M059J (cell line): ENCODE measurements at places on chromosomes 3 and 15. TPM values are rescaled to one million over a fixed set of nuclear protein-coding genes. Genes with fewer than 3 reads are reported as not detected.
A peak's percentile ranks its signal among the peaks of the same experiment; 100 is the strongest.

- DNase-seq = peak; percentile 100
These were observed 33.3 kb upstream of the MRPS22 start for GRCh38 chr3:139310474-139310933.

DNA sequence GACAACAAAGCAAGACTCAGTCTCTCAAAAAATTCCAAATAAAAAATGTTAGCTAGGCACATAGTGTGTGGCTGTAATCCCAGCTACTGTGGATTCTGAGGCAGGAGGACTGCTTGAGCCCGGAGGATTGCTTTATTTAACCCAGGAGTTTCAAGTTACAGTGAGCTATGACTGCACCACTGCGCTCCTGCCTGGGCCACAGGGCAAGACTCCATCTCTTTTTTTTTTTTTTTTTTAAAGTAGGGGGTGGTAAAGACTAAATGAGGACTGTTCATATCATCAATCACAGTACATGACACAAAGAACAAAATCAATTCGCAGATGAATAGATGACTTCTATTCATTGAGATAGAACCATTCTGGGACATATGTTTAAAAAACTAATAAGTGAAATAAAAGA is 48.1 kb downstream of the ACAP2 start:
- DNase-seq = peak; percentile 11

CTXN2 gene
- total RNA-seq = 0.20 TPM in 1 of 2 replicates, not detected in the other

C3orf20 gene
- not detected in 2 replicates for total RNA-seq

- DNase-seq = no peak
These were observed 120.8 kb downstream of the GMPS start for GRCh38 chr3:155991212-155991611.

ARNT2 gene
- 2.2 and 3.1 TPM in 2 replicates for total RNA-seq

MAPKBP1 gene
- 8.4 and 11.8 TPM in 2 replicates for total RNA-seq

GRCh38 chr3:24981924-24982323 is 446.1 kb upstream of the RARB start:
- peak; percentile 18 for DNase-seq

STARD9 gene
- total RNA-seq = 1.4 and 2.7 TPM in 2 replicates

UBAP1L gene
- 0.10 and 0.12 TPM in 2 replicates for total RNA-seq

- no peak for DNase-seq
These were observed 915.6 kb downstream of the TUSC7 start for GRCh38 chr3:117625174-117625573.

GRCh38 chr15:66226736-66227135 is 26.8 kb downstream of the MEGF11 start:
- DNase-seq = no peak

GRCh38 chr3:64244011-64244942 is 19.0 kb upstream of the PRICKLE2 start:
- no peak for DNase-seq

- DNase-seq = peak; percentile 62
These were observed at the start of gene GOLGA8B for GRCh38 chr15:34583399-34584329. Gene GOLGA8B, minus strand, starts transcription at chr15:34583651. Its CDS starts 47,739 bp downstream, at chr15:34535912.

GRCh38 chr15:89991312-89991711 is 9.8 kb upstream of the ZNF710 start:
- no peak for DNase-seq

GOLGA6D gene
- total RNA-seq = not detected in 2 replicates

PGBD4 gene
- 0.10 and 0.74 TPM in 2 replicates for total RNA-seq

DNA sequence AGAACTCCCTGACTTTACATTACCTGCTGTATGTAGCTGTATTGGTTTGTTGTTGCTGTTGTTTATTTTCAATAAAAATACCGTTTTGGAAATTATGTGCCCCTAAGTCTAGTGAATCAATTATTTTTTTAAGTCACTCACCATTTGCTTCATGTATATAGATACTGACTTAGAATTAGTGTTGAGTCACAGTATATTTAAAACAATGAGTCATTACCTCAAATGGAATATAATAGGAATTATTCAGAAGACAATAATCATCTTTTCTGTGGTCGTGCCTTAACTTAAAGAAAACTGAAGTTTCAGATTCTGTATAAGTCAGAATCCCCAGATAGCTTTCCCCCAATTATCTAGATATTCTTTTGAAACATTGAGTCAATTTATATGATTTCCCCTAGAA is 21.0 kb upstream of the ALDH1A2 start:
- no peak for DNase-seq

DNA sequence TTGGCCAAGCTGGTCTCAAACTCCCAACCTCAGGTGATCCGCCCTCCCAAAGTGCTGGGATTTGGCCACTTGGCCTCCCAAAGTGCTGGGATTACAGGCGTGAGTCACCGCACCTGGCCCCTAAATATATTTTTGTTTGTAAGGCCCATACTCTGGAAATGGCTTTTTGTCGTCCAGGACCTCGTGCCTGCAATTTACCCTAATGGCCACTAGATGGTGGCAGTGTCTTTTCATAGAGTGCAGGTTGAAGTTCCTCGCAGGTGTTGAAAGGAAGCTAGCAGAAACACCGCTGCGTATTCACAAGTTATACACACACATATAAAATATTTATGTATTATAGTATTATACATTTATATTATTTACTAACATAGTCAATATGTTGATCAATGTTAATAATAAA is 97.2 kb downstream of the LRTM1 start:
- no peak for DNase-seq

DNA sequence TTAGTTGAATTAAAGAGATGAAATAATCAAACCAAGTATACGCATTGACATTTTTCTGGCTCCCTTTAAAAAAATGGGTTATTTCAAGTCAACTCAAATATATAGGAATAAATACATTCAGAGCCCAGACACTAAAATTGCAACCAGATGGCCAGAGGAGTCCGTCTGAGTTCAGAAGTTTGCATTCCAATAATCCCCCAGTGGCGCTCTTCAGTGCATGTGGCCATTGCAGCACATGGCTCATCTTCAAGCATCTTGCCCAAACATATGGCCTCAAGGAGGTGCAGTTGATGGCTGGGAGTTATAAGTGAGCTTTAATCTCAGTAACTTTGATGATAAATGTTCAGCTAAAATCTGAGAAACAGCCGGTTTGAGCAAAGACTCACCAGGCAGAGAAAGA is 295.8 kb upstream of the LRRN1 start:
- DNase-seq = no peak

DNA sequence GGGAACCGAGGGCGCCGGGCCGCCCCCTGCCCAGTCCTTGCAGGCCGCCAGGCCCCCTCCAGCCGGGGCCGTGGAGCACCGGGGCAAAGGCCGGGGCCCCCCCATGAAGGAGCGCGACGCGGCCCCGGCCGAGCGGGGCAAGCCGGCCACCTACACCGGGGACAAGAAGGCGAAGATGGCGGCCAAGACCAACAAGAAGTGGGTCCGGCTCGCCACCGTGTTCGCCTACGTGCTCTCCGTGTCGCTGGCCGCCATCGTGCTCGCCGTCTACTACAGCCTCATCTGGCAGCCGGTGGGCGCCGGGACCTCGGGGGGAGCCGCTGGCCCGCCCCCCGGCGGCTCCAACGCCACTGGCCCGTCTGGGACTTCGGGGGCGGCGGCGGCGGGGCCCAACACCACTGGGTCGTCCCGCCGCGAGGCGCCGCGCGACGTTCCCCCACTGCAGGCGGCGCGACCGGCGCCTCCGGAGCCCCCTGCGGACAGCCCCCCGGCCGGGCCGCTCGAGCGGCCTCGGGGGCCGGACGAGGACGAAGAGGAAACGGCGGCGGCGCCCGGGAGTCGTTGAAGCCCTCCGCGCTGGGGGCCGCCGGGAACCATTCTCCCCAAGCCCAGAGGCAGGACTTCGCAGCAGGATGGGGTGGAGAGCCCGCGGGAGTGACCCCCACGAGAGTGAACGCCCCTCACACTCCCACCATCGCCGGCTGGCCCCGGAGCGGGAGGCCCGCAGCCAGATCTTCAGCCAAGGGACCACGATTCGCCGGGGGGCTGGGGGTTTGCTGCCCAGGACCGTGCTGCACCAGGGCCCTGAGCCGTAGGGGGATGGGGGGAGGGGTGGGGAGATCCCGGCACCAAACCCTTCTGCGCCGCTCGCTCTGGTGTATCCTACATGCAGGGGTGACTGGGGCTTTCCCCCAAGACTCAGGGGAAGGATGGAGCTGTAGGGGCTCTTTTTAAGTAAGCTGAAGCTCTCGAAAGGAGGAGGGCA is 753 bp downstream of the INAFM2 start:
- DNase-seq = no peak

DNA sequence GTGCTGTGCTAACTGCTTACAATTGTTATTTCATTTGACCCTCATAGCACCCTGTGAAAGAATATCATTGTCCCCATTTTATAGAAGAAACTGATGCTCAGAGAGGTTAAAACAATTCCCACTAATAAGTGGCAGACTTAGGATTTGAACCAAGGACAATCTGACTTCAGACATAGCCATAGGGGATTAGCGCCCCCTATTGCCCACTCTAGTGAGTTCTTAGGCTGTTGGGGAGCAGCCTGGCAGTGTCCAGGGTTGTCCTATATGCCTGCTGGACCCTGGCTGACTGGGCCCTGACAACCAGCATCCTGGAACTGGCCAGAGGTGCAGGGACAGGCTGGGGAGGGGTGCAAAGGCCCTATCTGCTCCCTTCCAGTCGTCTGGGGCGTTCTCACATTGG is 15.4 kb downstream of the DPH3 start:
- DNase-seq = peak; percentile 48

DNA sequence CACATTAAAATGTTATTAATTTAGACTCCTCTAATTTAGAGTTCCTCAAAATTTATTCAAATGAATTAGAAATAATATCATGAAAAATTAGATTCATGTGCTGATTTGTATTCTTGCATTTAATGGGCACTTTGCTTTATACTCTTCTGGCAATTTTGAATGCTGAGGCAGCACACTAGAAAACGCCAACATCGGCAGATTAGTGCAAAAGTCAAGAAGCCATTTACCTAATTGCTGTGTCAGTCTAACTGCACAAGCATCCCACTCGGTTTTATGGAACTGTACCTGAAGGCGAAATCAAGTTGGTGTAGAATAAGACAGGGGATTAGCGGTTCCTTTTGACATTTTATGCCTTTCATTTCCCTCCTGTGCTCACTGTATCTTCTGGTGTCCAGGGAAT is 382.0 kb downstream of the ROBO2 start:
- no peak for DNase-seq

- peak; percentile 2 for DNase-seq
These were observed 171.3 kb downstream of the ATP10A start for GRCh38 chr15:25691544-25692430.

CACNA1D gene
- total RNA-seq = not detected in 2 replicates

DNA sequence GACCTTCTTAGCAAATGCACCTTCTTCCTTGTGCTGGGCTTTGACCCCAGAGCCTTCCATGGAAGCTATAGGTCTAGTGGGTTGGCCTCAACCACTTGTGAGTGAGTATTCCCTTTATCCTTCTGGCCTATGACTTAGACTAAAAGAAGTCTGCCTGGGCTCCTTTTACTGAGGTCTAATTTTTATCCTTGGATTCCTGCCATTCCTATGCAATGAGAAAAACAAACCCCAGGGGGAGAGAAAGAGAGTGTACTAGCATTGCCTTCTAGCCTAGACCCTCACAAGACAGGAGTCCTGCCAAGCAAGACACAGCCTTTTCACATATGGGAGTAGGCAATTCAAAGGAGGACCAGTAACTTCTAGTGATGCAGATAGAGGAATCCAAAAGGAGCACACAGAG is 155.4 kb downstream of the PPM1L start:
- no peak for DNase-seq

LOXL1 gene
- total RNA-seq = 120 and 189 TPM in 2 replicates

DNA sequence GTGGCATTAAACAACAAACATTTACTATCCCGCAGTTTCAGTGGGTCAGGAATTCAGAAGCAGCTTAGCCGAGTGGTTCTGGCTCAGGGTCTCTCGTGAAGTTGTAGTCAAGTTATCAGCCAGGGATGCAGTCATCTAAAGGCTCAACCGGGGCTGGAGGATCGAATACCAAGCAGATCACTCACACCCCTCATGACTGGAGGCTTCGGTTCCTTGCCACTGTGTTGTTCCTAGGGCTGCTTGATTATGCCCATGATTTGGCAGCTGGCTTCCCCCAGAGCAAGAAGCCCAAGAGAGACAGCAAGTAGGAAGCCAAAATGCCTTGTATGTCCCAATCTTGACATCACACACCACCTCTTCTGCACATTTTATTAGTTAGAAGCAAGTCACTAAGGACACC is 33.9 kb upstream of the CDCP1 start:
- peak; percentile 78 for DNase-seq

- DNase-seq = no peak
These were observed 3.4 kb downstream of the AMOTL2 start for GRCh38 chr3:134370611-134371531.

GRCh38 chr15:83322061-83322460 is 37.6 kb upstream of the BNC1 start:
- DNase-seq = no peak

DNA sequence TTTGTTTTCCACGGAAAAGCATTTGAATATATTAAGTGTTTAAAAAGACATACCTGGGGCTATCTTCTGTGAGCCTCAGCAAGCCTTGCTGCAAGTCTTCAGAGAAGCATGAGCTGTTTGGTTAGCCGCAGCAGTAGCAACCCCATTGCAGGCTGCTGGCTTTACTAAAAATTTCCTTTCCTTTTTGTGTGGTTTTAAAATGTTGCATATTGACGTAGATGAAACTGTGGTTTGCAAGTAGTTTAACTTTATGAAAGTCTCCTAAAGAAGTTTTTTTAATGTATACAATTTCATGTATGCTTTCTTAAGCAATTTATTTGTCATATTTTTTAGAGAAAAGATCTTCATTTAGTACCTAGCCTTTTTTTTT is at the start of gene GPR171:
TSS of gene GPR171 (minus strand) at position 166 of the 370 bp plus-strand sequence. CDS start 3,830 bp downstream, outside the sequence.
- no peak for DNase-seq

GRCh38 chr3:156291272-156292123 is 171.1 kb downstream of the KCNAB1 start:
- DNase-seq = peak; percentile 3

TERC gene
- total RNA-seq = 33.4 and 110 TPM in 2 replicates
